ENCODE measurements at places on chromosomes 4 and X. TPM values are rescaled to one million over a fixed set of nuclear protein-coding genes. Genes with fewer than 3 reads are reported as not detected.

Gene XG
- 0.58 TPM for total RNA-seq

- DNase-seq: no peak
Observed at GRCh38 chr4:155705664-155706063, 39.0 kb downstream of the GUCY1A1 start.

Gene SYN1
- 0.63 TPM for total RNA-seq

Gene MAGEA9B
- not detected for total RNA-seq

DNA sequence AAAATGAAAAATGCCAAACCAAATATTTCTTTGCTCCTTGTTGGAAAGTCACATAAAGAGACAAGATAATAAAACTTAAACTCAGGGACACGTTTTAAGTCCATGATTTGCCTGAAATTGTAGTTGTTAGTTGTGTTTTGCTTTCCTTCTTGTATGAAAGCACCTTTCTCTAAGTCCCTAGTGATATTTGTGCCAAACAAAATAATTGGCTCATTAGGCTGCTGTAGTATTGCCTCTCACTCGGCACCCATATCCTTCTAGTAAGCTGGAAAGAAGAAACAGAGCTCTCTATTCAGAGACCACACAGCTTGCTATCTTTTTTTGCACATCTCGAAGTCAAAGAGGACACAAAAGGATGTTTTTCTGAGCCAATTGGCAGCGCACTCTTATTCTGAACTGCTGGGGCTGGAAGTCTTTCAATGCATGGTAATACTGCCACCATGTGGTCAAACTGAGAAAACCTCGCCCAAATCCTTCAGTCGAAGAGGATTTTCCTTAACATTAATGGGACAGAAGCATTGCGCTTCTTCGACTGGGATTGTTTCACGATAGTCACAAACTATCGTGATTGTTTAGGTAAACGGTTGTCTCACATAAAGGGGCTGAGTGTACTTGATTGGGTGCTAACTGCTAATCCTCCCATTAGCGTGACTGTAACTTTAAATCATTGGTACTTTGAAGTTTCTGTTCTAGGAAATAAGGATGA lies 571.9 kb upstream of the LCORL start:
- peak; percentile 77 for DNase-seq

Gene XPNPEP2
- total RNA-seq: 4.7 TPM

DNA sequence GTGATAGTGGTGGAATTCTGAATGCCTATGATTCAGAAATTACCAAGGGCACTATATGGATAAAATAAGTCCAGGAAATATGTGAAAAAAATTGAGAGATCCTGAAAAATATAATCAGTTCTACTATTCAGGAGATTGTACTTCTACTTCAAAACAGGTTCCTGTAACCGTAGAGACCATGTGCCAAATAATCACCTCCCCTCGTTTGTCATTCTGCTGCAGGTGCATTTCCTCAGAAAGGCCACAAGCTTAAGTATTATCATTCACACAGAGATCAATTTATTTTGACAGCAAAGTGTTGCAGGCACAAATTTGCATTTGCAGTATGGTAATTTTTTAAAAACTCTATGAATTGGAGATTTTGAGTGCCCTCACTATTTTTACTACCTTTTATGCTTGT lies 1000.0 kb downstream of the CCSER1 start:
- DNase-seq: no peak

DNA sequence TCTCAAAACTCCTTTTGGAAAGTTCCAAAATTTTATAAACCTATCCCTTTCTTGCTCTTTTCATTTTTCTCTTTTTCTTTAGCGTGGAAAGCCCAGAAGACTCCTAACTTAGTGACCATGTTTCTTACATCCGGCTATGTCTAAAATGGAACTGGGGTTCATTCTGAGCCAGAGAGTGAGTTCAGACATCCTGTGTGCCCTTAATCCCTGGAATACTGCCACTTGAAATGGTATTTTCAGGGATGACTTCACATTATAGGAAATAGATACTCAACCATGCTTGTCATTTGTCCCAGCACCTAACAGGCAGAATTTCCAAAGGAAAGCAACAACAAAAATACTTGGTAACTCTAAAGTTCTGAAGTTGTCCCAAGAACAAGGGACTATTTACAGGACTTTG lies 379.6 kb downstream of the ARHGAP24 start:
- DNase-seq: no peak

DNA sequence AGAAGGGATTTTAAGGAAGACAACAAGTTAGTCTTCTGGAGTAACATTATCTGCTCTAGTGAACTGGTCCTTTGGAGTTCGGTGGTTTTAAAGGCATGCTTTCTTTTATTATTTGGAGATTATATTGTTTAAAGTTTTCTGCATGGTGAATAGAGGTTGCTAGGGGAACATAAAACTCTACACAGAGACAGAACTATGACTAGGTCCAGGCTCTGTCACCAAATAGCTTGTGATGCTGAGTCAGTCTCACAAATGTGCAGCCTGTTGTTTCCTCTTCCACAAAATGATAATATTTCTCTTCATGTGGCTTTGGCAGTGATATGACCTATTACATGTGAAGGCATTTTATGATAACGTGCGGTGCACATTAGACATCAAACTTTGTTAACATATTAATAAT lies 132.6 kb downstream of the PACRGL start:
- DNase-seq: no peak

GRCh38 chrX:42496239-42496638 lies 281.7 kb downstream of the PPP1R2C start:
- DNase-seq: no peak

Gene VCX2
- not detected for total RNA-seq

DNA sequence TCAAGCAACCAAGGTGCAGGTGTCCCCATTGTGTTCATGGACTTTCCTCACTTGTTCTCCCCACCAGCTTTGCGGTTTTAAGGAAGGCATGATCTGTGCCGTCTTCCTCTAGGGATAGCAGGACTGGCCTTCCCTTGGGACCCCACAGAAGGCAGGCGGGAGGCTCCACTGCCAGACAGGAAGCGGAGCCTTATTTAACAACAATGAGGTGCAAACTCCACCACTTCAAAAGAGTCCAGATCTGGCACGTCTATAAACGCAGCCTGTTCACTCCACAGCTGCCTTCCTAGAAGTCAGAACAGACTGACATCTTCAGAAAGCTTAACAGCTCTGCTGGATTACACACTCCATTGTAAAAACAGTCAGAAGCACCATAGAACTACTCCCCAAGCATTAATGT lies 1.7 kb upstream of the GPR143 start:
- DNase-seq: no peak

- DNase-seq: no peak
Observed at GRCh38 chrX:142999199-142999701, 26.5 kb upstream of the SPANXN4 start.

DNA sequence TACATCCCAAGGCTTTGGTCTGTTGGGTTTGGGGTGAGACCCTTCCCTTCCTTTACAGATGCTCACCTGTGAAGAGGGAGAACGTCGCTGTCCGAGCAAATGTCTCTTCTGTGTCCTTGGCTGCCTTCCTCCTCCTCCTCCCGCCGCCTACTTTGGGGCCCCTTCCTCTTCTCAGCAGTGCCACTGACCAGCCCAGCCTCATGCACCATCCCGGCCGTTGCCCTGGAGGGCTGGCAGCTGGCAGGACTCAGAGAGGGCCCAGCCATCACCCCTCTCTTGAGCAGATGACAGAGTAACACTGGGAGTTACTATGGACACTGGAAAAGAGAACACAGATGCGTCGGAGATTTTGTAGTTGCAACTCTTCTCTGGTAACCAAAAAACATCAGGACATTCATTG lies 68.2 kb downstream of the TRMT44 start:
- DNase-seq: no peak

Data from urinary bladder (tissue), 4 donors.